ENCODE measurements at places on chromosomes 16 and 17. TPM values are rescaled to one million over a fixed set of nuclear protein-coding genes. Genes with fewer than 3 reads are reported as not detected.

DNA sequence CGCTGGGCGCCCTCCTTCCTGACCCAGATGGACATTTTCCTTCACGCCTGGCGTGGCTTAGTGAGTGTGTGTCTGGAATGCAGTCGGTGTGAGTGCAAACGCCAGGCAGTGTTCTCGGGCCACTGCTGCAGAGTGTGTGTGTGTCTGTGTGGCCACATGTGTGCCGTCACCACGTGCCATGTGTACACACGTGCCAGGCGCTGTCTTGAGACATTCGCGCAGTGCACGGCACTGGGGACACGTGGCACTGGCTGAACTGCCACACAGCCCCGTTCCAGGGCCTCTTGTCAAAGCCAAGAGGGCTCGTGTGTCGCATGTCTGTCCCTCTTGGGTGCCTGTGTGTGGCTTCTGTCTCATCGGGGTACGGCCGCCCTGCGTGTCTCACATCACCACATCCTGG lies 28.8 kb downstream of the MAPK8IP3 start:
- DNase-seq = no peak

DNA sequence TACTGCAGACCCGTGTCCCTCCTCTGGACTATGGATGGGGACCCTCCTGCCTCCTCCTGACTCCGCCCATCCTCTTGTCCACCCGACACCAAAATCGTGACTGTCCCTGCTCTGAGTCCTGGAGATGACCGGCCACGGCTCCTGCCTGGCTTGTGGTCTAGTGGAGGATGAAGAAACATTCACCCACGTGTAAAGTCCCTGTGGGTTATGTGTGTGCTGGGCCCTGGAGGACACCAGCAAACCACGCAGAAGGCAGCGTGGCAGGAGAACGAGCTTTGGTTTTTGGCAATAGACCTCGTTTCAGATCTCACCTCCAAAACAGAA lies 11.9 kb downstream of the SPNS2 start:
- no peak for DNase-seq

DNA sequence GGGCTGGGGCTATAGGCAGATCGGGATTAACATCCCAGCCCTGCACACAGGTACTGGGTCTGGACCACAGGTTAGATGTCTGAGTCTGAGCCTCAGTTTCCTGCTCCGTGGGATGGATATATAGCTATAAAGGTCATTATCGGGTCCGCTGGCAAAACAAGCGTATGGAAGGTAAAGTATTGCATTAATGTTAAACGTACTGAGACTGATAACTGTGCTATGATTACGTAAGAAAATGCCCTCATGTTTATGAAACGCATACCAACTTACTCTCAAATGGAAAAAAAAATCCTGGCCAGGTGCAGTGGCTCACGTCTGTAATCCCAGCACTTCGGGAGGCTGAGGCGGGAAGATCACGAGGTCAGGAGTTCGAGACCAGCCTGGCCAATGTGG lies 135.2 kb downstream of the CCDC182 start:
- DNase-seq = no peak

DNA sequence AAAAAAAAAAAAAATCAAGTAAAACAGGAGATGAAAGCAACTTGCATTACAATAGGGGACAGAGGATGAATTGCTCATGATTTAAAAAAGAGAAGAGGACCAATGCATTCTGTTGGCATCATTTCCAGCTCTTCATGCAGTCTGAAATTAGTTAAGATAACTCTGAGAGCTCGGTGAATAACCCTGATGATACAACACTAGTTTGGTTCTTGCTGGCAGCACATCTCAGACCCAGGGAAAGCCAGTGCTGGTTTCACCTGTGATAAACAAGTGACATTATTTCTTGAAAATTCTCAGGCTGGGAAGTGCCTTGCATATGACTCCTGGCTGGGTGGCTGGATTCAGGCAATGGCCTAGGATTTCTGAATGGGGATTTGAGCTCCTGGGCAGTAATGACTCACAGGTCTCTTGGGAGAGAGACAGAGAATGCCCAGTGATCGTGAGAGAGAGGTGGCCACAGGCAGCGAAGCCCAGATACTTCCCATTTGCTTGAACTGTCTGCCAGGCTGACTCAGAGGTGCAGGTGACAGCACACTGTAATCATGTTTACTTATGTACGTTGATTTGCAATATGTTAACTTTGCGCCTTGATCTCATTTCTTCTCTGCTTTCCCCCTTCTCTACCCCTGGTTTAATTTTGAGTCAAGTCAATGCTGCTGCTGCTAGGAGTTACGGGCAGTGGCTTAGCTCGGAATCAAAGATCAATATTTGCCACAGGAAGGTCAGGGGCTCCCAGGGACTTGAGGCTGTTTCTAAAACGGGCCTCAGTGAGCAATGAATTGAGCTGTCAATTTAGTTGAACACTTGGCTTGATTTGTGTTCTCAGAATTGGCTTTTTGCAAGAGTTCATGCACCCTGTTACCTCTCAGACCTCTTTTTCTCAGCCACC lies 27.1 kb downstream of the ARSG start:
- peak; percentile 65 for DNase-seq

DNA sequence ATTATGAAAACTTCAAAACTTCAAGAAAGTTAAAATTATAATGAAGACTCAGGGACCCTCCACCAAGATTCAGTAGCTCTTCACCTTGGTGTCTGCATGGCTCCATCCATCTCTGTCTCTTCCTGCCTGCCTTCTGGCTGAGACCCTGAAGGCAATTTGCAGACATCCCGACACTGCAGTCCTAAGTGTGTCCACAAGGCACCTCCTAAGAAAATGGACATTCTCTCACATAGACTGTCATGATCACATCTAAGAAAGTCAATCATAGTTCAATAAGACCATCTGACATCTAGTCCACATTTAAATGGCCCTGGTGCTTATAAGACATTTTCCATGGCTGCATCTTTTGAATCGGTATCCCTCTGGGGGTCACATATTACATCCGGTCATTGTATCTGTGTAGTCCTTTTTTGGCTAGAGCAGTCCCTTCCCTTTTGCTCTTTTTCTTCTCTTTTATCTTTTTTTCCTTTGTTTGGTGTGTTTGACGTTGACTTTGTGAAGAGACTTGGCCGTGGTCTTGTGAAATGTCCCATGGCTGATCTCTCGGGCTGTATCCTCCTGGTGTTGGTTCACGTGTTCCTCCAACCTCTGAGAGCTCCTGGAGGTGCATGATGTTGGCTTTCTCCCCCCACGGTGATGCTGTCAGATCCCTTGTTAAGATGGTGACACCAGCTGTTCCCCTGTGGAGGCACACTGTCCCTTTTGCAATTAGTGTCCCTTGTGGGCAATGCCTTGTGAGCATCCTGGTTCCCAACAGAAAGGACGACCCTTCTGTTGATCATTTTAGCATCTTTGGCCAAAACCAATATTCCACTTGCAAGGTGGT lies 5.0 kb upstream of the TNFRSF13B start:
- DNase-seq = no peak

DNA sequence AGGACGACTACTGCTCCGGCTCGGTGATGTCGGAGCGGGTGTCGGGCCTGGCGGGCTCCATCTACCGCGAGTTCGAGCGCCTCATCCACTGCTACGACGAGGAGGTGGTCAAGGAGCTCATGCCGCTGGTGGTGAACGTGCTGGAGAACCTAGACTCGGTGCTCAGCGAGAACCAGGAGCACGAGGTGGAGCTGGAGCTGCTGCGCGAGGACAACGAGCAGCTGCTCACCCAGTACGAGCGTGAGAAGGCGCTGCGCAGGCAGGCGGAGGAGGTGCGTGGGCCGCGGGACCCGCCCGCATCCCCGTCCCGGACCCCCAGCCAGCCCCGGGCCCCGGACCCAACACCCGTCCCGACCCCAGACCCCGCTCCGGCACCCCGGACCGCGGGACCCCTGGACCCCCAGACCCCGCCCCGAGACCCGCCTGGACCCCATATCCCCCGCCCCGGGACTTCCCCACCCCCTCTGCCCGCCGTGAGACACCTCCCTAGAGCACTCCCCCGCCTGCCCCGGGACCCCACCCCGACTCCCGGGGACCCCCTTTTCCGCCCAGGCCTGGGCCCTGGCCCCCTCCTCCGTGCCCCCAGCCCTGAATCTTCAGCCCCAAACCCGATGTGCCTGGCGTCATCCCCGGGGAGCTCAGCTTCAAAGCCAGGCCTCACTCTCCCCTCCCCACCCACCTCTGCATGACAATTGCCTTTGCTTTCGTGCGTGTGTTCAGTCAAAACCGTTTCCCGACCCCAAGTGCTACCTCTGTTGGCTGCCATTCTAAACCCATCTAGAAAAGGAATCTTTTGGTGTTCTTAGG lies 594 bp downstream of the MAPK8IP3 start:
- peak; percentile 36 for DNase-seq

DNA sequence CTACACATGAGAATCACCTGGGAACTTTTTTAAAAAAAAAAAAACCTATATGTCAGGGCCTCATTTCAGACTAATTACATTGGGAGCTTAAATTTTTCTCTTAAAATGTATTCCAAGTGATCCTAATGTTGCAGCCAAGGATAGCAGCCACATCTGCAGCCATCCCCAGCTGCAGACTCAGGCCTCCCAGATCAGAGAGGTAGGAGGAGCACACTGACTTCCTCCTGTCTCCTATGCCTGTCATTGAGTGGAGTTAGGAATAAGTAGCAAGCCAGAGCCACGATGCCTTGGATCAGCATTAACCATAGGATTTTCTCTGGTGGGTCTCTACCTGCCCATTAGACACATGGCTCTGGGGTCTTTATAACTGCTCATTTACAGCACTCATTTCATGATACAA lies 463.5 kb downstream of the HS3ST4 start:
- DNase-seq = no peak

DNA sequence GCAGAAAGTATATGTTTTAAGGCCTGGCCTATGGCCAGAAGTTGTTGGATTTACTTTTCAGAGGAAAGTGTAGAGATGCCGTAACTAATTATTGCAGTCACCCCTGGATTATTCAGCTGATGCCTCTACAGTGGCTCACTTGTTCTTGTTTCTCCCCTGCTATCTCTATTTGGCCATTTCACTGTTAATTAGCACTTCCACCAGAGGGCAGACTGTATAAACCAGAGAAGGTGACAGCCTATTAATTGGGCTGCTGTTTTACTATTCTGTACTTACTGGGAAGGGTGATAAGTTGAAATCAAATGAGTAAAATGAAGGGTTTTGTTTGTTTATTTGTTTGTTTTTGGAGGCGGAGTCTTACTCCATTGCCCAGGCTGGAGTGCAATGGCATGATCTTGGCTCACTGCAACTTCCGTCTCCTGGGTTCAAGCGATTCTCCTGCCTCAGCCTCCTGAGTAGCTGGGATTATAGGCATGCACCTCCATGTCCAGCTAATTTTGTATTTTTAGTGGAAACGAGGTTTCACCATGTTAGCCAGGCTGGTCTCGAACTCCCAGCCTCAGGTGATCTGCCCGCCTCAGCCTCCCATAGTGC lies 66.0 kb downstream of the CDK12 start:
- DNase-seq = no peak

Gene CDRT15L2
- total RNA-seq = not detected

Gene CCL7
- 0.28 TPM for total RNA-seq

Gene TUBG2
- total RNA-seq = 3.6 TPM

Gene PLXDC1
- under 0.01 TPM for total RNA-seq

Gene AANAT
- not detected for total RNA-seq
